ENCODE measurements at places on chromosomes 1 and 21. TPM values are rescaled to one million over a fixed set of nuclear protein-coding genes. Genes with fewer than 3 reads are reported as not detected.

DNA sequence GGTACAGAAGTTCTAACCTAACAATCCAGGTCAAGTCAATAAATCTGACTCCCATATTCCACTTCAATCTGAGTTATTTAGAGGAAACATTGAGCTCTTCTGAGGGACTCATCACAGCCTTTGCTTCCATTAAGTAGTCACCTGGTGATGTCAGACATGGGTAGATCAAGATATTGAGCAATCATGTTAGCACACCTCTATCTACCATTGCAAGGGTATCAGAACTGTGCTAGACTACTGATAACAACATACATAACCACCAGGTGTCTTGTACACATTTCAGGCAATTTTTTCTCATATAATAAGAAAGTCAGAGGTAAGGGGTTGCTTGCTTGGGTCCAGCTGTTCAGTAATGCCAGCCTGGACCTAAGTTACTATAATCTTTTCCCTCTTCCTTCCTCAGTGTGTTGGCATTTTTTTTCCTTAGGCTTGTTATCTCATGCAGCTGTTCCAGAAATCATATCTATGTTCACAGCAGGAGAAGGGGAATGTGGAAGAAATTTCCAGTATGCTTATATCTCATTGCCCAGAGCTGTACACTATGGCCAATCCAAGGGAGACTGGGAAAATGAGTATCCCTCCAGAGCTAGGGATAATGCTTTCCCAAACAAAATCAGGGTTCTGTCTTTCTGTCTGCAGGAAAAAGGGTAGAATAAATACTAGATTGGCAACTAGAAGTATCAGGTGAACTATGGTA, 52.3 kb downstream of the GRIK1 start:
- H3K27me3 ChIP-seq: no peaks in the 10 kb centered on the region
- H3K4me3 ChIP-seq: no peak overlapping the region
- no peak for DNase-seq
- H3K4me1 ChIP-seq: no peaks in the 10 kb centered on the region
- H3K36me3 ChIP-seq: no peaks in the 10 kb centered on the region
- no peak overlapping the region for H3K27ac ChIP-seq

- H3K27me3 ChIP-seq: no peaks in the 10 kb centered on the region
- no peak for DNase-seq
- H3K27ac ChIP-seq: no peak overlapping the region
- no peaks in the 10 kb centered on the region for H3K36me3 ChIP-seq
- no peak overlapping the region for H3K4me3 ChIP-seq
Observed at GRCh38 chr1:91594383-91595055, 93.9 kb downstream of the CDC7 start.

DNA sequence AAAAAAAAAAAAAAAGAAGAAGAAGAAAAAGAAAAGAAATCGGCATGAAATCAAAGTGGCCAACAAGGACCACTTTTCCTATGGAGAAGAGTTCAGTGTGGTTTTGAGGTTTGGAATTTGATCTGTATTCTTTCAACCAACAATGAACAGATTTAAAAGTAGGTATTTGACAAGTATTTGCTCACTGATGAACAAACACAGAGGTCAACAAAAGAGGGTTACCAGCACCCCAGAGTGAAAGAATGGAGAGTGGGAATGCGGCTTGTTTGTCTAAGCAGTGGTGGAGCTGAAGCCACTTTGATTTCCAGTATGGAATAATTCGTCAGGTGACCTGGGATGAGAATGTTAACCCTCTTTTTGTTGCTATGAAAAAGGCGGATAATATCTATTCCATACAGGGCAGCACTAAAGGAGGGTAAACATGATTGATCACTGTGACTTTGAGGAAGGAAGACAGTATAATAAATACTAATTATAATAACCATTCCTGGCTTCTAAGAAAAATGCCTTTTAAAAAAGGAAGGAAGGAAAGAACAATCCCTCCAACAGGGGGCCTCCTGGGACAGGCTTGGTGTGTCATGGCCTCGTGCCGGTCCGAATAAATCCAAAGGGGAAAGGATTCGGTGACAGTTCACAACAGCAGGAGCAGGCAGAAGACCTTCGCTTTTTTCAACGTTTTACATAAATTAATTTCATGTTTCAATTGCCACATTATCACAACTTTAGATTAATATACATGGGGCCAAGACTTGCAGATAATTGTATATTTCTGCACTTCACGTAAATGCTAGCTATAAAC, 37.2 kb upstream of the SIM2 start:
- DNase-seq: peak; percentile 48
- H3K4me1 ChIP-seq: peaks cover 6% of the 10 kb centered on the region
- H3K27me3 ChIP-seq: no peaks in the 10 kb centered on the region
- no peak overlapping the region for H3K4me3 ChIP-seq

- H3K36me3 ChIP-seq: no peaks in the 10 kb centered on the region
- H3K4me1 ChIP-seq: no peaks in the 10 kb centered on the region
- no peaks in the 10 kb centered on the region for H3K27me3 ChIP-seq
- H3K27ac ChIP-seq: no peak overlapping the region
- H3K4me3 ChIP-seq: no peak overlapping the region
- no peak for DNase-seq
Observed at GRCh38 chr1:191151321-191151807, 673.7 kb upstream of the BRINP3 start.

DNA sequence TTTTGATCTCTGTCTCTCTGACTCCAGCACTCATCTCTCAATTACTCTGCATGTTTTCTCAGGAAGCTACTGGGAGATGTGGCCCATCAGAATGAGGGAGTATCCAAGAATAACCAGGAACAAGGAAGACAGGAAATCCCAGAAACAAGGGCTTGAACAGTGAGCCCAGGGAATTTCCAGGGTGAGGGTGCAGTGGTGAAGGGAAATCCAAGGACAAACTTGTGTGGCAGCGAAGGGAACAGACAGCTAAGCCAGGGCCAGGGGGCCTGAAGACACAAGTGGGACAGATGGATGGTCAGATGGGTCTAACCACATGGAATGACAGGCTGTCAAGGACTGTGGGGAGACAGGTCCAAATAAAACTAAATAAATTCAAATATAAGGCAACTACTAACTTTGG, 121.8 kb upstream of the ERRFI1 start:
- no peaks in the 10 kb centered on the region for H3K4me1 ChIP-seq
- no peak overlapping the region for H3K27ac ChIP-seq
- H3K27me3 ChIP-seq: no peaks in the 10 kb centered on the region
- no peaks in the 10 kb centered on the region for H3K36me3 ChIP-seq

DNA sequence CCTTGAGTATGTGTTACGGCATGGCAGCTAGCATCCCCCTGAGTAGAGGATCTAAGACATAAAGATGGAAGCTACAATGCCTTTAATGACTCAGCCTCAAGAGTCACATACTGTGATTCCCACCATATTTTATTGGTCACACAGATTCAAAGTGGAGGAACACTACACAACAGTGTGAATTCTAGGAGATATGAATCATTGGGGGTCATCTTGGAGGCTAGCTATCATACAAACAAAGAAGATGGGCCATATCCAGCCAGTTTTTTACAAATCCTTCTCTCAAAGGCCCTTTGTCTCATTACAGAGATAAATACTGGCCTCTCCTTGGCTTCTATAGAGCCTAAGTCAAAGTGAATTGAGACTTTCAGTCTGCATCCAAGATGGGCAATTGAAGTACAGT, 177.0 kb downstream of the TBX15 start:
- H3K4me1 ChIP-seq: no peaks in the 10 kb centered on the region
- no peaks in the 10 kb centered on the region for H3K36me3 ChIP-seq
- H3K4me3 ChIP-seq: no peak overlapping the region
- no peaks in the 10 kb centered on the region for H3K27me3 ChIP-seq
- no peak for DNase-seq

GRCh38 chr1:205141236-205142101, 19.7 kb upstream of the RBBP5 start:
- no peak overlapping the region for H3K27ac ChIP-seq
- no peaks in the 10 kb centered on the region for H3K27me3 ChIP-seq
- DNase-seq: peak; percentile 72
- no peaks in the 10 kb centered on the region for H3K36me3 ChIP-seq

DNA sequence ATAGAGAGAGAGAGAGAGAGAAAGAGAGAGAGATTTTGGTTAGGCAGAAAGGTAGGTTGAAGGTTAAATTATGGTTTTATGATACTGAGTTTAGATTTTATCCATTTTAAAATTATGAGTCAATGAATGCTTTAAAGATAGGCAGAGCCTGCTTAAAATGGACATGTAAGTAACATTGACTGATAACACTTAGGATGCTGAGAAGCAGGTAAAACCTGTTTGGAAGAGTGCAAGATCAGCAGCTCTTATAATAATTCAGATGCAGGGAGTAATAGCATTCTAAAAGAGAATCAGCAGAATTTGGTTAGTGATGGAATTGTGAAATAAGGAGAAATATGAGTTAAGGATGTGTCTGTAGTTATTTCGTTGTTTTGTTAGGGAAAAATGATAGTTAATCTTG, 446.6 kb downstream of the PLA2G4A start:
- no peaks in the 10 kb centered on the region for H3K4me1 ChIP-seq
- no peaks in the 10 kb centered on the region for H3K27me3 ChIP-seq
- no peak for DNase-seq
- no peaks in the 10 kb centered on the region for H3K36me3 ChIP-seq

- H3K4me3 ChIP-seq: no peak overlapping the region
- DNase-seq: no peak
- no peaks in the 10 kb centered on the region for H3K27me3 ChIP-seq
Observed at GRCh38 chr1:89391686-89392085, 27.8 kb downstream of the GBP6 start.

DNA sequence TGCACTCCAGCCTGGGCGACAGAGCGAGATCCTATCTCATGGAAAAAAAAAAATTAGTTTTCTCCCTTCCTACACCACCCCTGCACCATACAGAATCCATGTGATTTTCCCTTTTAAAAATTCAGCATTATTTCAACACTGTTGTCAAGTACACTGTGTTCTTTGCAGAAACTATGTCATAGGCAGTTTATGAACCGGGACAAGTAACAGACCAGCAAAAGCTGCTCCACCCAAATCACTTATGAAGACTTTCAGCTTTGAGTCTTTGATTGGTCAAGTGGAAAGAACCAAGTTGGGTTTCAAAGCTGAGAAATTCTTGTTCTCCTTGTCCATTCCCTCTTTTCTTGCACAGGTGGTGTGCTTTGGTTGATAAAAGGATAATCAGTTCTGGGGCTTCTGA, 173.0 kb downstream of the CDC7 start:
- no peak overlapping the region for H3K4me3 ChIP-seq
- H3K27ac ChIP-seq: no peak overlapping the region
- no peaks in the 10 kb centered on the region for H3K36me3 ChIP-seq
- no peaks in the 10 kb centered on the region for H3K27me3 ChIP-seq

DNA sequence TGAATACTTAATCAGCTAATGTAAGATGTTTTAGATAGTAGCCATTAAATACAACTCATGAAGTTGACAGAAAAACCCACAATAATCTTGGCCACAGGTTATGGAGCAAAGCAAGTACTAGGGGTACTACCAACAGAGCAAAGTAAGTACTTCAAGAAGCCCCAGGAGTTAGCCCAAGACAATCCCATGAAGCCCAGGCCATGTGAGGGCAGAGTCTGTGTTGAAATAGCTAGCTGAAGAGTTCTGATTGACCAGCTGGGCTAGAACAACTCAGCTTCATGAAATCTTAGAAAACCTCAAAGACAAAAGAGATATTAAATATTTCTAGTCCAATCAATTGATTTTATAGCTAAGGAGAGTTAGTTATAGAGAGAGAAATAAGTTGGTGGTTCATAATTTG, 212.9 kb upstream of the HOOK1 start:
- no peaks in the 10 kb centered on the region for H3K36me3 ChIP-seq
- H3K27ac ChIP-seq: no peak overlapping the region
- no peaks in the 10 kb centered on the region for H3K27me3 ChIP-seq

DNA sequence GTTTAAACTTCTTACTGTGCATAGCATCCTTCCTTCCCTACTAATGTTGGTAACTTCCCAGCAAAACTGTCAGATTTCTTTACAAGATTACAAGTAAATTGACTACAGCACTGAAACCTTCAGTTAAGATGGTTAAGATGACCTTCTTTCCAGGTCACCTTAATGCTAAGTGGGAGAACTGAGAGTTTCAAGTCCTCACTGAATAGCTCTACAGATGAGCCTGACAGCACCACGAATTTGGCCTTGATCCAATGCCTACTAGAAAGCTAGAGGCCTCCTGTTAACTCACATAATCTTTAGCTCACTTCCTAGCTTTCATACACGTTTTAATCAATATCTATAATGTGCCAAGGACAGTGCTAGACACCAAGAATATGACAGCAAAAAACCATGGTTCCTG, 276.0 kb upstream of the PLD5 start:
- H3K27me3 ChIP-seq: no peaks in the 10 kb centered on the region
- H3K4me3 ChIP-seq: no peak overlapping the region
- no peak overlapping the region for H3K27ac ChIP-seq
- H3K4me1 ChIP-seq: no peaks in the 10 kb centered on the region
- no peak for DNase-seq

GRCh38 chr1:199150756-199151155, 511.9 kb downstream of the PTPRC start:
- DNase-seq: no peak
- no peak overlapping the region for H3K27ac ChIP-seq
- H3K36me3 ChIP-seq: no peaks in the 10 kb centered on the region
- no peak overlapping the region for H3K4me3 ChIP-seq
- no peaks in the 10 kb centered on the region for H3K4me1 ChIP-seq
- no peaks in the 10 kb centered on the region for H3K27me3 ChIP-seq

DNA sequence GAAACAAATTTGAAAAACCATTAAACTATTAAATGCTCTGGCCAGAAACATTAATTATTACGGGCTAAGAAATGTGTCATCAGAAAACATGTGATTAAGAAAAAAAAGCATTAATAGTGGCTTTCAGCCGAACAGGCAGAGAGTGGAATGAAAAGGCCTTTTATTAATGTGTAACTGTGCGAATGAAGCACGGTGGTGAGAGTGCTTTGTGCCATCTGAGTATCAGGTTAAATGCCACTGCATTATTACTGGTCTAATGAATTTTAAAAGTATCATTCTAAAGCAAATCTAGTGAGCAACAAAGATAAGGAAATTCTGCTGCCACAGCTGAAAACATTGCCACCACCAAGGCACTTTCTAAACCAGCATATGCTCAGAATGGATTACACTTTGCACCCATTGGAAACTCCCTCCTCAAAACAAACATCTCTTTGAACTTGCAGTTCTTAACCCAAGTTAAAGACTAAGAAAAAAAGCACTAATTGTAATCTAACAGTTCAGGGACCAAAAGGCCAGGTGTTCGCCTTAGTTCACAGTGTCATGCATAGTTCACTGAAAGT, 30.0 kb upstream of the SSX2IP start:
- no peak overlapping the region for H3K4me3 ChIP-seq
- no peak overlapping the region for H3K27ac ChIP-seq
- no peaks in the 10 kb centered on the region for H3K36me3 ChIP-seq
- H3K4me1 ChIP-seq: peaks cover 25% of the 10 kb centered on the region
- DNase-seq: no peak

DNA sequence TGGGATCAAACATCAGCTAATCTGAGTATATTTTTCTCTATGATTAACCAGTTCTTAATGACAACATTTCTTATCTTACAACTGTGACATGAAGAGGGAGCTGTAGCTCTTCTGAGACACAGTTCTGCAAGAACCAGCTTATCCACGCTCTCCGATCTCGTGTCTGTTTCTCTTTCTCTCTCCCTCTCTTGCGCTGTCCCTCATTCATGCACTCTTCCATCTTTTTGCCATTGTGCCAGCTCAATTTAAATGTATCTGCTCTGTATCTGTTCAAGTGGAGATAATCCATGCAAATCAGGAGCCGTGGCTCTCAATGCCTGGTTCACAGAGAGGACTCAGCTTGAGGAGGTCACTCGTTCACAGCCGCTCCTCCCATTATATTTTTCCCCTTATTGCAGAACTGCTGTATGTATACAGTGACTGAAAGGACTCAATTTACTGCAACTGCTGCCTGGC, 494.7 kb upstream of the ADGRL2 start:
- H3K4me3 ChIP-seq: peak overlapping the region; percentile 28
- no peaks in the 10 kb centered on the region for H3K4me1 ChIP-seq
- peak; percentile 4 for DNase-seq
- H3K36me3 ChIP-seq: no peaks in the 10 kb centered on the region
- no peaks in the 10 kb centered on the region for H3K27me3 ChIP-seq
- no peak overlapping the region for H3K27ac ChIP-seq

The RAB25 gene
- total RNA-seq: 138 TPM

The CREB3L4 gene
- total RNA-seq: 9.0 TPM

The SLC16A4 gene
- 7.6 TPM for total RNA-seq

The NTMT2 gene
- total RNA-seq: not detected
